M059J (cell line): ENCODE measurements at places on chromosomes 5 and 9.

DNA sequence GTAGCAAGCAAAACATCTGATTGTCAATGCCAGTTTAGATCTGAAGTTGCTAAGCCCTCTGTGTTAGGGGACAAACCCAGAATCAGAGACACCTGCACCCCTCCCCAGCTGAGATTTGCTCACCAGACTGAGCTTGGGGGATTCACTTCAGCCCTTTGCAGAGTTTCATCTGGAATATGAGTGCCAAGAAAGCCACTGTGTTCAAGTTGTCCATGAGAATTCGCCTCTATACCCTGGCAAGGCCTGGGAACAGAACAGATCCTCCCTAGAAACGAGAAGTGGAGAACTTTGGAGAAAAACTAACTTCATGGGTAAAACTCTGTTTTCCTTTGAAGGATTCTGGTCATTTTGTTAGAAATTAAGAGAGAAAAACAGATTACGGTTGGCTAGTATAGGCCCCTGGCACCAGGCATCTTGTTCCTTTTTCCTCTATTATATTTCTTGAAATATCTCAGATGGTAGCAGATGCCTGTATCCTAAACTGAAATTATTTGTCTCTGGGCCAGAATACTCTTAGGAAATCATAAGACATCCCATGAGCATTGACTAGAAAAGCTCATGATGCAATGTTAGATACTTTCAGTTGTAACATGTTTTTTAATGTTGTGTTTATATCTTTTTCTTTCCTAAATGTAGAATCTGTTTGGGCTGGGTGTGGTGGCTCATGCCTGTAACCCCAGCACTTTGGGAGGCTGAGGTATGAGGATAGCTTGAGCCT is 64.4 kb downstream of the SNX18 start:
- no peak for DNase-seq

GRCh38 chr9:106643211-106643930 is 219.6 kb upstream of the ZNF462 start:
- DNase-seq, result no peak

GRCh38 chr5:14593326-14594021 is 11.9 kb downstream of the OTULINL start:
- DNase-seq, result peak; percentile 84

DNA sequence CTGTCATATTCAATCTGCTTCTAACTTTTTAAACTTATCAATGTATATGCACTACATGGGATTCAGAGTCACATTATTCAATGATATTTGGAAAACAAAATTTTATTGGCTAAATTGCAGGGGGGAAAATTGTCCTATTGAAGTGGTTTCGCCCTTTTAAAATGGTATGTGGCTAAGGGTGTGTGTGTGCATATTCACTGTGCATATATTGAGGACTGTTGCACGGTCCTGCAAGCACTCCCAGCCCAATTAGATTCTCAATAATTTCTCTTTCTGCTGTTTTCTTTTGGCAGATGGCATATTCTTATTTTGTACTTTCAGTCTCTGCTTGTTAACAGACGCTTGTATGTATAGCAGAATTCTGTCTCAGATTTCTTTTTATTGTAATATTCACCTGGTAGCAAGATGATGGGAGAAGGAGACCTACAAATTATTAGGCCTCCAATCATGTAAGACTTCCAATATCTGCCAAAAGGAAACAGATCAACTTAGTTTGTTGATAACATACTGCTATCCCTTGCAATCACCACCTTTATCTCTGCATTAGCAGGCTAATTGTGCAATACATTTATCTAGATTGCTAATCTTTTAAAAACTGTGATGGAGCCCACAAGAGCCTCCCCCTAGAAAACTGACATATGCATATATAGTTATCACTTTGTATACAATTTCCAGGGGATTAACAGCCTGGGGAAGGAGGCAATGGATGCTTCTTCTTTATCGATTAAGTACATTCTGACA is 411.5 kb downstream of the PLK2 start:
- DNase-seq, result no peak

DNA sequence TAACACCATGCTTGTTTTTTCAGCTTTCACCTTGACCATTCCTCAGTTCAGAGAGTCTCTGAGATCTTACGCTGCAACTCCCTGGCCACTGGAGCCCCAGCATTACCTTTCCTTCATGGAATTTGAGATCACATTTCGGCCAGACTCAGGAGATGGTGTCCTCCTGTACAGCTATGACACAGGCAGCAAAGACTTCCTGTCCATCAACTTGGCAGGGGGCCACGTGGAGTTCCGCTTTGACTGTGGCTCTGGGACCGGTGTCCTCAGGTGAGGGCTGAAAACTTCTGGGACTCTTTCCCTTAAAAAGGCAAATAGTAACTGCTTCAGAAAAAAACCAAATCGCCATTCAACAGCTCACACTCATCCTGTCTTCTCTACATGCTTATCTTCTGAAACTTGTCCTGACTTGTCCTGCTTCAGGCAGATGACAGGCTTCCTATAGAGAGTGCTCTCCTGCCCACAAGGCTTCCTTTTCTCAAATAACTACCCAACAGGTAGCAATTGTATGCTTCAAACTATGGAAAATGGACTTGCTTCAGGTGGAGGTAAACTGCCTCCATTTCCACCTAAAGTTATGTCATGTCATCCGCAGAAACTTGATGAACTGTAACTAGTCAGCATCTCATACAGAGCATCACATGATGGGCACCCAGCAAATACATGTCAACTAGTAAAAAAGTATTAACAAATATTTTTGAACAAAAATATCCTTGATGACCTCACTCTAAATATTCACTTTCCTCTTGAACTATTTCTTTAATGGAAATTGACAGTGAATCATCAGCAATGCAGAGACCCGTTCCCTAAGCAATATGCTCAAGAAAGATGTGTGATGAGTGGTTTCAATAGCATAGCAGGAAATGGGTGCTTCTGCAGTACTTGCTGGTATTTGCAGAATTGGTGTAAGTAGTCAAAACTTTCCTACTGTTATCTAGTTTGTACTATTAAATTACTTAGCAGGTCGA is 129.2 kb downstream of the LIFR start:
- peak; percentile 24 for DNase-seq

DNA sequence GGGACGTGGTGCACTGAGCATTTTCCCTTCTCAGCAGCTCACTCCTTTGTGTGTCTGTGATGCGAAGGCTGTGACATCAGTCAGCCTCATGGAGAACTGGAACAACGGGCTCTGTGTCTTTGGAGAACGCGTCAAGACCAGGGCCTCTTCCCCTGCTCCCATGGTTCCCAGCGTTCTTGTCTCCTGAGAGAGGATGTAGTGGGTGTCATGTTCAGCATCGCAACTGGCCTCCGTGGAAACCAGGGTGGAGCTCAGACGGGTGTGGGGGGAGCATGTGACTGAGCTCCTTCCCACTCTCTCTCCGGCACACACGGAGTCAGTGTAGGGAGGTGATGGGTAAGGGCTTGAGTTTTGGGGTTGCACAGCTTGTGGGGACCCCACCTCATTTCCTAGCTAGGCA is 59.7 kb downstream of the TENT4A start:
- no peak for DNase-seq

- DNase-seq, result no peak
Measured at GRCh38 chr9:35001285-35001677, 11.7 kb downstream of the DNAJB5 start.

DNA sequence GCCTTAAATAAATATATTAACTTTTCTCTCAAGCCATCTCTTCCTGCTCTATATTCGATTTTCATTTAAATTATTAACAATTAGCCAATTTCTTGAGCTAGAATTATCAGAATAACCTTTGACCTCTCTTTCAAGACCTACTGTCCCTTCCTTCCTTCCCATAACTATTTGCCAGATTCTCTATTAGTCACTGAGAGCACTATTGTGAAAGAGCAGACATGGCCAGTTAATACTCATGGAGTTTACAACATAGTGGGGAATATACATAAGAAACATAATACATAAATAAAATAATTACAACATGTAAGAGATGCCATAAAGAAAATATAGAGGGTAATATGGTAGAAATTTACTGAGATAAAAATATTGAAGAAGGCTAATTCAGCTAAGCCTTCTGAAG is 72.1 kb upstream of the CHD1 start:
- no peak for DNase-seq

GRCh38 chr5:9895302-9895645 is 265.1 kb upstream of the TAS2R1 start:
- DNase-seq, result no peak

GRCh38 chr9:130640681-130641080 is 23.7 kb upstream of the PRDM12 start:
- no peak for DNase-seq

- no peak for DNase-seq
Measured at GRCh38 chr5:93998951-93999455, 257.6 kb upstream of the POU5F2 start.

GRCh38 chr9:33130961-33131789 is 36.0 kb downstream of the B4GALT1 start:
- DNase-seq, result no peak

DNA sequence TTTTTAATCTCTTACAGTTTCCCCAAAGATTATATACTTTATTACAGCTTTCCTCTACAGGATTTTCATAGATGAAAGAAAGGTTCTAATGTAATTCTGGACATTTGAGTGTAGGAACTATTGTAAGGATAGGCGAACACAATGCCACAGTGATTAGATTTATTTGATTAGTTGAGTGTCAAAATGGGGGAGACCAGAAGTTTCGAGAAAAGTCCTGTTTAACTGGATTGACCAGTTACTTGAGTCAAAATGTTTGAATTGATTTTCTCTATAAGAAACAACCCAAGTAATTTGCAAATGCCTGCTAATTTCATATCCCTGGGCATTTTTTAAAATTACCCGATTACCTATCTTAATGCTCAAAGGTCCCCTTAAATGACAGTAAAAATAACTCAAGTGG is 50.6 kb downstream of the SMARCA2 start:
- DNase-seq, result no peak

DNA sequence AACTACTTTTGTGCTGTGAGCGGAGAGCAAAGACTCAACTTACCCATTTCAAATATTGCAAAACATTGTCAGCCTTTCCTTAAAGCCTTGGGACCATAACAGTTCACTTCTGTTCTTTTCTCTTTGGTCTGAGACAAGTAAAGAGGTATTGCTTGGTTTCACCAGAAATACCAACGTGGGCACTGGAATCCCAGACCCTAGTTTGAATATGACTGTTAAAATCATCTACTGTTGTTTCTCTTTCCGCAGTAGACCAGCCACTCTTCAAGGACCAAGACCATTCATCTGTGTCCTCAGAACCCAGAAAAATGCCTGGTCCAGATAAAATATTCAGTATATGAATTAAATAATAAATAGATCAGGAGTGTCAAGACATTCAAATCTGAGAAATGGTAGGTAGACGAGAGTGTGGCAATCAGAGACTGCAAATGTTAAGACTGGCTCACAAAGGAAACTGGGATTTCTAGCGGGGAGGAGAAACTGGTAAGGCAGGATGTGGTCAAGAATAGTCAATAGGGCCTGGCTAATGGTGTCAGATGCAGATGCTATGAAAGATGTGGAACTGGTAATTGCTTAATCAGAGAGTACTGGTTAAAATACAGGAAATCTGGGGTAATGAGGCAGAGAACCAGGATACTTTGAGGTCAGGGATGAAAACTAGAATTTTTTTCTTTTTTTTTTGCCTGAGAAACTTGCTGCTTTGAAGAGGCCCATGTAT is 82.1 kb upstream of the IL33 start:
- peak; percentile 83 for DNase-seq

GRCh38 chr9:7315746-7316145 is 483.8 kb downstream of the DMAC1 start:
- DNase-seq, result no peak

DNA sequence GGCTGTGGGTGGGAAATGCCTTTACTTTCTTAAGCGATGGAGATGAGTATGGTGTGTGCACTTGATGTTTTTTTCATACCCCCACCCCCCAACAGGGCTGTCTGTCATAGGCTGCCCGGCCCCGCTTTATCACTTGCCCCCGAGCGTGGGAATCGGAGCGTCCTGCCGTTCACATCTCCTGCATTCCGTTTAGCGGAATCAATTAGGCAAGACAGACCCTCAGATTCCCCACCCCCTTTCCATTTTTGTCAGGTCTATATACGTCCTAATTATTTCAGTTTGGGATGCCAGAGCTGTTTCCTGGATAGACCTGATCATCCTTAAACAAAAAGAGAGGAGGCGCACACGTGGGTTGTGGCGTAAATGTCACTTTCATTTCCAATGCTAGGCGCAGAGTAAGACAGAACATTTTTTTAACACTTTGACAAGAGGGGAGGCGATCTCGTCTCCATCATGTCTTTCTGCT is 217.2 kb downstream of the MEF2C start:
- DNase-seq, result peak; percentile 80

DNA sequence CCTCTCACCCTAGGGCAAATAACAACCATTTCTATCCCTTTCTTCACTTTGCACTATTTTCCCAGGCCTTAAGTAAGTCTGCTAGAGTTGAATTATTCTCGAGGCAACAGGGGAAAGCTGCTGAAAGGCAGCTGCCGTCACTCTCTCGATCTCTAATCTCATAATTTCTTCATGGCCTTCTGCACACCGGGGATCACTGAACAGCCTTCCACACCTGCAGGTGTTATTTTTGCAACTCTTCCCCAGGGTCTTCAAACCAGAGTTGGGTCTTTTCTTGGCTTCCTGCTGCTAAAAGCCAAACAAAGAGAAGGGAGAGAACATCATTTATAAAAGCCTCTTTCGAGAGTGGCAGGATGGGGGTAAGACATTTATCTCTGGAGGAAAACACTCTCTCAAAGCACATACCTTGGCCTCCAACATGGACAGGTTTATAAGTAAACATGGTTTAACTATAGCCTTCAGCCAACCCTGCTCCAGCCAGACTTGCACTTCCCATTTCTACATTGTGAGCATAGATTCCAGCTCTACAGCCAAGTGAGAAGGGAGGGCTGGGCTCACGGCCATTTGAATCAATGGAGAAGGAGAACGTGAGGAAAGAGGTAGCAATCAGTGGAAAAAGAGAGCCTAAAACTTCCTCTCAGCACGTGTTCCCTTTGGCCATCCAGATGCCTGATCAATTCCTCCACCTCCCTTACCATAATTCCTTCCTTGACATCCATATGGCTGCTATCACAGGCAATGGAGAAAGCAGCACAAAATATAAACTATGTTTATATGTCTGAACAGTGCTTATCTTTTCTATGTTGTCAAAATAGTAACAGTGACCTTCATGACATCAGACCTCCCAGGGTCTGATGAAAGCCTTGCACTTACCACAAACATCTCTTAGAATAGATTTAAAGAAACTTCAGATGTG is 464.9 kb downstream of the TLE1 start:
- peak; percentile 46 for DNase-seq

DNA sequence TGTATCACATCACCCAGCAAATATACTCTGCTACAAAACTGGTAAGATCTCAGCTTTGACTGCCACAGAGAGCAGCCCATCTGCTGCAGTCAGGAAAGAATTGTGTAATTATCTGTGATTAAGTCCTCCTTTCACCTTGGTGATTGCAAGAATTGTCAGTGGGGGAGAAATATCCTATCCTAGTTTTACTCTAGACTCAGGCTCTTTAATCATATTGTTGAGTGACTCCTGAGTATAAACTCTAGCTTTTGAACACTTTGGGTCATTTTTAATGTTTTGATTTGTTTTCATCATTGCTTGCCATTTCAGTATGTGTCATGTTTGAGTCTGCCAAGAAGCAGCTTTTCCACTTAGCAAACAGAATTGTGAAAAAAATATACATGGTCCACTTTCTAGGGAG is 32.1 kb downstream of the VCAN start:
- peak; percentile 39 for DNase-seq

GRCh38 chr5:91228188-91228587 is 154.9 kb downstream of the ARRDC3 start:
- DNase-seq, result no peak

- DNase-seq, result peak; percentile 50
Measured at GRCh38 chr9:137492464-137493363, 33.6 kb upstream of the NSMF start.
